A549 treated with RU486 at 1 μM for 4 hours (cell line): ENCODE measurements at places on chromosomes 3 and 15. TPM values are rescaled to one million over a fixed set of nuclear protein-coding genes. Genes with fewer than 3 reads are reported as not detected.

The CCNB2 gene
- 97.7 to 114 TPM (median 103 TPM) in 5 replicates for total RNA-seq

The CAPN3 gene
- 0.22 to 0.87 TPM (median 0.43 TPM) in 4 of 5 replicates, not detected in the other for total RNA-seq

The GPR176 gene
- 10.6 to 14.4 TPM (median 13.0 TPM) in 5 replicates for total RNA-seq

The CYP1A2 gene
- total RNA-seq: not detected in 5 replicates

The KIF23 gene
- 73.2 to 113 TPM (median 84.6 TPM) in 5 replicates for total RNA-seq

The LTF gene
- total RNA-seq: not detected in 5 replicates

The GMNC gene
- total RNA-seq: not detected in 5 replicates

The MESP2 gene
- total RNA-seq: 0.26 to 0.67 TPM (median 0.42 TPM) in 5 replicates

The CD200R1 gene
- 0.08 to 0.10 TPM (median 0.08 TPM) in 4 of 5 replicates, not detected in the other for total RNA-seq
